ENCODE measurements at places on chromosomes 16 and 17.

DNA sequence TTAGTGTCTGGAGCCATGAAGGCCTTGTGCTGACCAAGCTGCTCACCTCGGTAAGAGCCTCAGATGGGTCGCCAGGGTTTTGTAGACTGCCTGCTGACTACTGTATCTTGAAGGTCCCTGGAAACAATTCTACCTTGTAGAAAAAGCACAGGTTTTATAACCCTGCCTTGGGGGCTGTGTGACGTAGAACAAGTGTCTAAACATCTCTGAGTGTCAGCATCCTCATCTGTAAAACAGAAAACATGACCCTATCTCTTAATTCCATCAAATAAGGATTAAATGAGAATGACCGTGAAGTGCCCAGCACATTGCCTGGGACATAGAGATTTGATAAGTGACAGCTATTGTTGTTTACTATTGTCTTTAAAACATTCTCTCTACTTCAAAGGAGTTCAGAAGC, 5.5 kb upstream of the TAOK2 start:
- DNase-seq: no peak

DNA sequence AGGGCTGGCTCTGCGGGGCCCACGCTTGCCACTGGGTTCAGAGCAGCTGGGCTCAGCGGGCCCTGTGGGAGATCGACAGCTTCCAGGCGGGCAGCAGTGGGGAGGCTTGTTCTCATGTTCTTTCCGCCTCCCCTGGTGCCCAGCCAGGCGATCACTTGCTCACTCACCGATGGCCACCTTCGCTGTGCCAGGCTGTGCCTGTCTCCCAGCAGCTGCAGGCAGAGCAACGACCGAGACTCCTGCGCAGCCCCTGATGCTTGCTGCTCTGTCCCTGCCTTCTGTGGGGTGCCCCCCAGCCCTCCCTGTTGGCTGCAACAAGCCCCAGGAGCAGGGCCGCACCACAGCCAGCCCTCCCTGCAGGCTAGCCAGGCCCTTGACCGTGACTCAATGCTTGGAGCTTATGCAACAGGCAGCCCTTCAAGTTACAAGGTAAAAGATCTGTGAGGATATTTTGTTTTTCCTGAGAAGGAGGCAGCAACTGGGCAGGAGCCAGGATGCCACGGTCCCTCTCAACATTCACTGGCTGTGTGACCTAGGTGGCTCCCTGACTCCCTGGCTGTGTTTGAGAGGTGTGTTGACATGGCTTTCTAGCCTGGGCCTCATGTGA, 9.6 kb upstream of the SPNS2 start:
- DNase-seq: no peak

GRCh38 chr16:9846362-9847099, 335.7 kb downstream of the GRIN2A start:
- DNase-seq: no peak

- DNase-seq: peak; percentile 38
Measured at GRCh38 chr17:7557775-7558543, 591 bp upstream of the TNFSF13 start.

DNA sequence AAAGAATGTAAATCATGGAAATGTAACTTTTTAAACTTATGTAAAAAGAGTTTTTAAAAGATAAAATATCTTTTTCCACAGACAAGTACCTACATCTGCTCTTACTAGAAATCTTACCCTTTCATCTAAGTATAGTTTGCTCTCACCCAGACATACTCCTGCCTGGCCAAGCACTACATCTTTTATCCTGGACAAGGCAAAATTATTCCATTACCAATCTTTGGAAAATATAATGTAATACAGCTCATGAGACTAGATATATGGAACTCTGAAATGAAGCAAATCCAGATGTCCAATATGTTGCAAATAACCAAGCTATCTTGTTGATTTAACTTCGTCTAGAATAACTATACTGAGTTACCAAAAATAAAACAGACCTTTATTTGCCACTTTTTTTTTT, 50.0 kb downstream of the VMP1 start:
- no peak for DNase-seq

- DNase-seq: no peak
Measured at GRCh38 chr16:4052801-4053293, 63.4 kb downstream of the ADCY9 start.

- DNase-seq: peak; percentile 22
Measured at GRCh38 chr17:32311028-32311536, 30.9 kb downstream of the C17orf75 start.

DNA sequence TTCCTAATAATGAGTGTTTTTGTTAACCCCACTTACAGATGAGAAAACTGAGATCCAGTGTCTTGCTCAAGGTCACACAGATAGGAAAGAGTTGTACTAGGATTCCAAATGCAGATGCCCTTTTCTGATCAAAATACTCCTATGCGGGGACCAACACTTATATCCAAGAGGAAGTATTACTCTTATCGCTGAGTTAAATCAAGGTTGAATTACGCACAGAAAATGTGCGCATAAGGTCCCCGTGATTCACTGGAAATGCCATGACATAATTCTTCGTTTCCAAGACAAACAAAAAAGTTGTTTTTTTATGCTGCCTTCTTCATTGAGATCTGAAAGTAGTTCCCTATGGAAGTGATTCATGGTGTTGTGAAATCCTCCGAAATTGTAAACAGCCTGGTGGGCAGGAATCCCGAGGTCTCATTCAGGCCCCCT, 463.8 kb upstream of the HSBP1 start:
- no peak for DNase-seq

DNA sequence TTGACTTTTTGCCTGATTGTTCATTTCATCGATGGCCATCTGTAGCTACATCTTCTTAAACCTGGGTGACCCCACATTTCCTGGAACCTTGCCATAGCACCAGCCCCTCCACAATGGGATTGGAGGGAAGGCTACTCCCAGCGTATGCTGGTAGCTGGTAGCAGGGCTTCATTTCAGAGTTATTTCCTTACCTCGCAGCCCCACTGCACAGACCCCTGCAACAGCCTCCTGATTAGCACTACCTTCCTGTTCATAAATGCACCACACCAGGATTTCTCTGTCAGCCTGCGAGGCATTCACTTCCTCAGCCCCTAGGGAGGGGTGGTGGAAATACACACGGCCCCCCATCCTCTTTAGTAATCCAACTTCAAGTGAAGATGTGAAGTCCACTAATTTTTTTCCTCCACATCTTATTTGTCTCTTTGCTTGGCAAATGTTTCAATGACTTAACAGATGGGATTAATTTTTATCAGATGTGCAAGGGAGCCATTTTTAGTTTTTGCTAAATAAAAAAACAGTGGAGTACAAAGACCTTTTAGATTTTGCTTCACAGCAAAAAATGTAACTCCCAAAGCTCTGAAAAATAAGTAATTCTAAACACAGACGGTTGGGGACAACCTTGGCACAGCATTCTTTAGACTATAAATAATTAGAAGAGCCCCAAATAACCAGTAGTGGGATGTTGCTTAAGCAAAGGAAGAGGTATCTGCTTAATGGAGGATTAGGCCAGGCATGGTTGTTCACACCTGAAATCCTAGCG, 76.6 kb downstream of the CLEC16A start:
- DNase-seq: peak; percentile 31

DNA sequence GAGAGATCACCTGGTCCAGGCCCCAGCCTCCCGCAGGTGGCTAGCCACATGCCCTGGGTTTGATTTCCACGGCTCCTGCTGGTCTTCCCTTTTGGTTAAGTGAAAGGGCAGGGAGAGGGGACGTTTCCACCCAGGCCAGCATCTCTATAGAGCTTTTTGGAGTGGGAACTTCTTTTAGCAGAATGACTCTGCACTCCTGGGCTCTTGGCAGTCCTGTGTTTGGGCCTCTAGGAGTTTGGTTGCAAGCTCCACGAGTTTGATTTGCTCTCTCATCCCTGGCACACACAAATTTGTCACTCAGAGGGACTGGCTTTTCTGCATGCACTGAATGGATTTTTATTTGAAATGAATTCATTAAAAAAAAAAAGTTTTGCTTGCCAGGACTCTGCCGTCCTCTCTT, 32.8 kb downstream of the MSI2 start:
- DNase-seq: no peak

DNA sequence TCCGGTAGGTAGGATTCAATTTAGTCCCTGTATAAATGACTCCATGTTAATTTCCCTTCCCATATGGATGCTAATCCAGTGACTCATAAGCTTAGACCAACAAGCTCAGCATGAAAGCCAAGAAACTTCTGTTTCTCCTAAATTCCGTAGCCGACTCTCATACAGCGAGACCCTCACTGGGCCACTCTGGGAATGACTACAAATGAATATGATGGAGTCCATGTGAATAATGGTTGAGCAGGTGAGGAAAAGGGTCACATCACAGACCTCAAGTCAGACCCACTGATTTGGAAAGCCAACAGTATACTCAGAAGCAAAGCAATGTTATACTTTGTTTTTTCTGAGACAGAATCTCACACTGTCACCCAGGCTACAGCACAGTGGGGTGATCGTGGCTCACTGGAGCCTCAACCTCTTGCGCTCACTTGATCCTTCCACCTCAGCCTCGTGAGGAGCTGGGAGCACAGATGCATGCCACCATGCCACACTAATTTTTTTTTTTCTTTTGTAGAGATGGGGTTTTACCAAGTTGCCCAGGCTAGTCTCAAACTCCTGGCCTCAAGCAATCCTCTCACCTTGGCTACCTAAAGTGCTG, 14.6 kb downstream of the RSL1D1 start:
- DNase-seq: no peak

DNA sequence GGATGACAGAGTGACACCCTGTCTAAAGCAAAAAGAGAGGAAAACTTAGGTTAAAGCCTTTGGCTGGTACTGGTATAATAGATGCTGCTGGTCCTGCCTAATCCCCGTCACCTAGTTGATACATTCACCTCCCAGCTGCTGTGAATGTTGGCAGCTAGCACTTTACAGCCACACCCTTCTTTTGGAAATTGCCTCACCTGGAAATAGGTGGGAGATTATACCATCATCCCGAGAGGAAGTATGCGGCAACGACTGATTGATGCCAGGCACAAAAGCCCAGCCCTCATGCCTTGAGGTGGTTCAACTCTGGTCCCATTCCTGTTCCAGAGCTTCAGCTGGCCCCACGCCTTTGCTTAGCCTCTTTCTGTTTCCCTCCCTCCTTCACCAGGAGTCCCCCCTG, 53.2 kb upstream of the SIAH1 start:
- no peak for DNase-seq

DNA sequence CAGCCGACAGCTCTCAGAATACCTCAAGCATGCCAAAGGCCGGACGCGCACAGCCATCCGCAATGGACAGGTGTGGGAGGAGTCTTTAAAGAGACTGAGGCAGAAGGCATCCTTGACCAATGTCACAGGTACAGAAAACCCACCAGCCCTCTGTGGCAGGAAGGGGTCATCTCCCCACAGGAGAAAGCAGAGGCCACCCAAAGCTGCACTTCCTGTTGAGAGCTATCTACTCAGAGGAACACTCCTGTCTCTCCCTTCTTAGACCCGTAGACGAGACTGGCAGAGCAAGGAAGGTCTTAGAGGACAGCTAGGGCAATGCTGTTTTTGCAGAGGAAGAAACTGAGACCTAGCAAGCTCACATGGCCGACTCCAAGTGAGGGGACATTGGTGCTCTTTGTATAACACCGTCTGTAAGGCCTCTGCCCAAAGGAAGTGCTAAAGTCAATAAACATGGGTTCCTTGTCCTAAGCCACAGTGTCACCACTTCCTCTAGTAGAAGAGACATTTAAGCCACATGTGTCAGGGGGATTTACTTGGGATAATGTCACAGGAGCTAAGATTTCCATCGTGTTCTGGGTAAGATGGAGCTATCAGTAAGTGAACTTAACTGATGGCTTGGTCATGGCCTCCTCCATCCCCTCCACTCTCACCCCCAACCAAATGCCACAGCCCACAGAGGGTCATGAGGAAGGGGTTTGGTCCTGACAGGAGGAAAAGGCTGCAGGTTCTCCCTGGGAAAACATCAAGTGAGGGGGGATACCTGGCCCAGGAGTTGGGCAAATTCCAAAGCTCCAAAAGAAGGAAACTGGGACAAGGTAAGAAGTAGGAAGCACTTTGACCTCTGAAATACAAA, 9.4 kb downstream of the LPO start:
- DNase-seq: no peak

DNA sequence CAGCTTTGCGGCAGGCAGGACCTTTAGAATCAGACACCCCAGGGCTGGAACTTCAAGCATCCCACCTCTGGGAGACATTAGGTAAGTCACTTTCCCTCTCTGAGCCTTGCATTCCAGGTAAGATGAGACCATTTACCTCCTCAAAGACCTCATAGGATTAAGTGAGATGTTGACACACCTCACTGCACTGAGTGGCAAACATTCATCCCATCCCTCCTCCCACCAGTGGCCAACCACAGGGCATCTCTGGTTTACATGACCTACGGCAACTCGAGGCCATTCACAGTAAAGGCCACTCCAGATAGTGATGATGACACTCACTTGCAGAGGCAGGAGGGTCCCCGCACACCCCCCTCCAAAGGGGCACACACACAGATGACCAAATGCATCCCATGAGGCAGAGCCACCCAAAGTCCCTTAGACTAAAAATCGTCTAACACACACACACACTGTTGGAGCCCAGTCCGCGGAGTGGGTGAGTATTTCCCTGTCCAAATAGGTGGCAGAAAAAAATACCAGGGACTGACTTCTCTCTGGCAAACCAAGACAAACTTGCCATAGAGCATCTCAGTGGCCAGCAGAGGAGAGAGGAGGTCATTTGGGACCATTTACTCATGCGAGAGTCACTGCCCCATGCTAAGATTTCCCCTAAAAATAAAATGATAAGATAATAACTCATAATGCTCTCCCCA, 454.9 kb downstream of the SOX9 start:
- no peak for DNase-seq

GRCh38 chr17:63278728-63279442, 167.2 kb downstream of the CYB561 start:
- no peak for DNase-seq

DNA sequence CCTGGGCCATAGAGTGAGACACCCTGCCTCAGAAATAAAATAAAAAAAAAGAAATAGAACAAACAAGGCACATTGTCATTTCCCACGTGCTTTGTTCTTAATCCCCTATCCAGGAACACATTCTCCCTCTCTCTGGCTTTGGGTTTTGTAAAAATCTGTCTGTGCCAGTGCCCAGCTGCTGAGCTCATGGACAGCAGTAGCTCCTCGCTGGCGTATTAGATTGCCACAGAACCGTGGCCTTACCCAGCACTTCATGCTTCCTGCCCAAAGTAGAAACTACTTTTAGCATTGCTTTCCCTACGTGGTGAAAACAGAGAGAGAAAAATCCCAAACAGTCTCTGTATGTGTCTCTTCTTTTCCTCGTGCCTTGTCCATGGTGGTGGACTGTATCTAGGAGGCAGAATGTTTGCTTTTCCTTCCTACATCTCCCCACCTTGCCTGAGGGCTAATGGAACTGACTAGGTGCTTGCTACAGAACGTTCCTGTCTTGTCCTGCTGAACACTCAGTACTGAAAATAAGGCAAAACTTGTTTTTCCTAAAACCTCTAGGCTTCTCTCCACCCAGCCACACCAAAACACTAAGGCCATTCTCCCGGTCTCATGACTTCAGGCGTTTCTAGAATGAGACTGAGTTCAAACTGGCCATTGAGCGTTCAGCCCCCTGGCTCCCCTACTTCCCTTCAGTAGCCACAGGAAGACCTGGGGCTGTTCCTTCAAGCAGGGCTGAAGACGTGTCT, 26.1 kb downstream of the MNT start:
- DNase-seq: no peak

Data from BE2C (cell line).